A549 (cell line): ENCODE measurements at places on chromosomes 1 and 21.
A peak's percentile ranks its signal among the peaks of the same experiment; 100 is the strongest.

DNA sequence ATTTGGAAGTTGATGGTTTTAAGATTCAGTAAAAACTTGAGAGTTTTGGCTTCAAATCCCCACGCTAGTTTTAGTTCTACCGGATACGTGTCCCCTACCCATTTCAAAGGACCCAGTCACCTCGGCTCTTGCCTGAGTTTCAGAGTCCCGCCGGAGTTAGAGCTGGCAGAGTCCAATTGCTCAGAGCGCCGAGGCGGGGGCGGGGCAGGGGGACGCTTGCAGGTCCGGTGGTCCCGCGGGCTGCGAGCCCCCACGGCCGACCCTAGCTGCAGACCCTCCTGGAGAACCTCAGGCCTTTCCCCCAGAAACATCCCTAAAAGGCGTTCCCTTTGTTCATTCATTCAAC is 765 bp upstream of the VPS45 start:
- DNase-seq, result no peak

DNA sequence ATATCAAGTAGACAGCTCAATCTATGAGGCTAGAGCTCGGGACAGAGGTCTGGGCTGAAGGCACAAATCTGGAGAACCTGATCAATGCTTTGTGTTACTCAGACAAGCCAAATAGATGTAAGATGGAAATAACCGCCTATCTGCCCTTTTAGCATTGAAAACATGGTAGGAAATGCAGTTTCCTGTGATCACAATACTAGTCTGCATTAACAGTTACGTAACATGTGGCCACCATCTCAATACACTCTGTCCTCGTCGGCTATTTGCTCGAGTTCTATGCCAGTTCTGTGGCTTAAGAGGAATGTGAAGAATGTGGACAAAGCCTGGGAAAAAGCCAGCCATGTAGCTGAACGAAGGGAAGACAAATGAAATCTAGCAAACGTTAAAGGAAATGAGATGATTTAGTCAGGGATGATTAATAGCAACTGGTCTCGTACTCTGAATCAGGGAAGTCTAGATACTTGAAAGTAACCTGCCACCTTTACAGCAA is 73.3 kb downstream of the HSF2BP start:
- peak; percentile 78 for DNase-seq

DNA sequence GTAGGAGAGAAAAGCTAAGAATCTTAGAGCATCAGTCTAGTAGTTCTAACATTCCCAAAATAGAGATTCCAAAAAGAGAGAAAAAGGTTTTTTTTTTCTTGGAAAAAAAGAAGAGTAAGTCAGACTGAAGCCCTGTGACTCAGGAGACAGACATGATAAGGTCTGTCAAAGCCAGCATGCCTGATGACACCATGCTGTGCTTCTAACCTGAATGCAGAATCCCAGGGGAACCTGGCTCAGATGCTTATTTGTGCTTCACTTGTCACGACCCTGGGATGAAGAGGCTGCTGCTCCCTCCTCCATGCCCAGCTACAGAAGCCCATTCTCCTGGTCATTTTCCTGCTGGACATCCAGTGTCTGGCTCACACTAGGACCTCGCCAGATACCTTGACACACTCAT is 44.3 kb downstream of the ERICH3 start:
- no peak for DNase-seq

DNA sequence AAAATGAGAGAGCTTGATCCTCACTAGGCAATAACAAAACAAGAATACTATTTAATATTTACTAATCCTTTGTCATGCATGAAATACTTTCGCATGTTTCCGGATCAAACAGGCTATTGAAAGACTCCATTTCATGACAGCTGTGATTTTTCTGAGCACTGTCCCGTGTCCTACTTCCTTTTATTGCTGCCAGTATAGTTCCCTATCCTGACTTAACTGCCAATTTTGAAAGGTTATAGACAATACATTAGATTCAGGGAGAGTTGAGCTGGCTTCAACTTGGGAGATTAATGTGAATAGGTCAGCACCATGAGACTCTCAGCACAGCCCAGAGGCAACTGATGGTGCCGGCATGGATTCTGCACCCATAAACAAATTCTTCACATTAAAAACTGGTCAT is 225.8 kb downstream of the VAV3 start:
- DNase-seq, result no peak

DNA sequence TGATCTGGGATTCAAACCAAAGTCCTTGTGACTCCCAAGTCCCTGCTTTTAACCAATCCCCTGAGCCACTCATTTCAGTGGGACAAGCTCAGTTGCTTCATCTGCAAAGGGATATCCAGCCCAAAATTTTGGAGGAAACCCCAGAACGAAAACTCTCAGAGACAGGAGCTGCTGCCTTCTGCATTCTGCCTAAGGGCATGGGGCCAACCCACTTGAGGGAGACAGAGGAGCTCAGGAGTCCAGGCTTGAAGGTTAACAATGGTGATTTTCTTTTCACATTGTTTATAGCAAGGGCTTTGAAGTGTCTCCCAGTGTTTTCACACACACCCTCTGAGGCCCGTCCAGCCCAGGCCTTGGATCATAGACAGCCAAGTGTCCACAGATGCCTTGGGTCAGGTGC is 148.1 kb upstream of the CTTNBP2NL start:
- DNase-seq, result no peak

- DNase-seq, result no peak
Measured at GRCh38 chr1:53142226-53142853, at the start of gene SLC1A7. SLC1A7 (minus strand) TSS chr1:53142638; CDS start chr1:53142449, 189 bp downstream.

DNA sequence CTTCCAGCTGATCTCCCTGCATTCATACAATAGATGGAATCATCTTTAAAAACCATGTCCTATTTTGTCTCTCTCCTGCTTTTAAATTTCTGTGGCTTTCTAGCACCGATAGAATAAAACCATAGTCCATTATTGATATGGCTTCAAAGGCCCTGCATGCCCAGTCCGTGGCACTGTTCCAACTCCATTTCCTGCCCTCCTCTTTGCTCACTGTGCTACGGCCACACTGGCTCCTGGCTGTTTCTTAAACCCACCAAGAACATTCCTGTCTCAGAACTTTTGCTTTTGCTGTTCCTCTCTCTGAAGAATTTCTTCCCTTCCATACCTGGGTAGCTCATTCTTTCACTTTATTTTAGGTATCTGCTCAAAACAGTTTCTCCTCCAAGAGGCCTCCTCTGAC is 7.2 kb downstream of the SLAMF1 start:
- no peak for DNase-seq

DNA sequence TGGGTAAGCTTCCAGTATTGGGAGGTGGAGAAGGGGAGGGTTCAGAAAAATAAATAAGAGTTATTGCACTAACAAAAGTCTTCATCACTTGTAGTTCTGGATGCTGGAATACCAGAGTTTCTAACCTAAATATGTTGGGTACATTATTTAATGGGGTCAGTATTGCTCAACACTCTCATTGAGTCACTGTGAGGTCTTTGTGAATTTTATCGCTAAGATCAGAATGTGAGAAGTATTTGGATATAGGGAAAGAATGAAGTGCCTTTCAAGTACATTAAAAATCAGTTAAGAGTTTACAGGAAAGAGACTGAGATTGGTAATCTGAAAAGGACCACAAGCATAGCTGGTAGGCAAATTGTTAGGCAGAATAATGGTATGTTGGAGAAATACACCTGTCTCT is 8.8 kb downstream of the SNRPE start:
- no peak for DNase-seq

DNA sequence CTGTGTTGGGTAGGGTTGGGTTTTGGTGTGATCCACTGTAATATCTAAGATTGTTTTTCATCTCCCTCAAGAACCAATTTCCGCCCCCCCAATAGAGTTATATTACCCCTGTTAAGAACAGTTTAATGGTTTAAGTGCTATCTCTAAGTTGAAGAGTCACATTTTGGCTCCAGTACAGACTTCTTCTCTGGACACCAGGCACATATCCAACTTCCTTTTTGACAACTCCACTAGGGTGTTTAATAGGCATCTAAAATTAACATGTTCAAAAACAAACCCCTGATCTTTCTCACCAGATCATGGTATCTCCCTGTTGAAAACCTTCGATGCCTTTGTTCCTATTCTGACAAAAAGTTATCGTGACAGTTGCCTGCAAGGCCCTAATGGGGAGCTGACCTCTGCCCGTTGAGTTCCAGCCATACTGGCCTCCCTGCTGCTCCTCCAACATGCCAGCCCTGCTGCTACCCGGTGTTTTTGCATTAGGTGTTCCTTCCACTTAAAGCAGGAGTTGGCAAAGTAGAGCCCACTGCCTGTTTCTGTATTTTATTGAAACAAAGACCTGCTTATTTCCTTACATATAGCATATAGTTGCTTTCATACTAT is 18.6 kb downstream of the USP24 start:
- no peak for DNase-seq

DNA sequence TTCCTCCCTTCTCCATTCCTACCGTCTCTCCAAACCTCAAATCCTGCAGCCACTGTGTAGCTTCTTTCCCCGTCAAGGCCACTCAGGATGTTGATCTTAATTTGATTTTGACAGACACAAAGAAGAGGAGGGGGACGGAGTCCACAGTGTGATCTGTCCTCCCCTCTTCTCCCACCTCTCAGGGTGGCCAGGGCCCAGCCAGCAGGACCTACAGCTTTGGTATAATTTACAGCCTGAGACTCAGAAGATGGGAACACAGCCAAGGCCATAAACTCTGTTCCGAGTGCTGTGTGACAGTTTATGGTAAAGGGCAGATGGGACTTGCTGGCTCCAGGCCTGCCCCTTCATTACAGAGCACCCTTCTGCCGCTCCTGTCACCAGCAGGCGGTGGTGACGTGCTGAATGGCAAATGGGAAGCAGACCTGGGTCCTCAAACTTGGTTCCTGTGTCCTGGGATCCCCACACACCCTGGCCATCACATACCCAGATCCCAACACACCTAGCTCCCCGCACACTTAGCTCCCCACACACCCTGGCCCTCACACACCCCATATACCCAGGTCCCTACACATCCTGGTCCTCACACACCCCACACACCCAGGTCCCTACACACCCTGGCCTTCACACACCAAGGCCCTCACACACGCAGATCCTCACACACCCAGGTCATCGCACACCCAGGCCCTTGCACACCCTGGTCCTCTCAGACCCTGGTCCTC is 71.6 kb downstream of the CD2 start:
- DNase-seq, result no peak

GRCh38 chr1:14878124-14878523 is 275.4 kb upstream of the TMEM51 start:
- no peak for DNase-seq

- peak; percentile 18 for DNase-seq
Measured at GRCh38 chr1:26471498-26472319, 531 bp upstream of the HMGN2 start.

DNA sequence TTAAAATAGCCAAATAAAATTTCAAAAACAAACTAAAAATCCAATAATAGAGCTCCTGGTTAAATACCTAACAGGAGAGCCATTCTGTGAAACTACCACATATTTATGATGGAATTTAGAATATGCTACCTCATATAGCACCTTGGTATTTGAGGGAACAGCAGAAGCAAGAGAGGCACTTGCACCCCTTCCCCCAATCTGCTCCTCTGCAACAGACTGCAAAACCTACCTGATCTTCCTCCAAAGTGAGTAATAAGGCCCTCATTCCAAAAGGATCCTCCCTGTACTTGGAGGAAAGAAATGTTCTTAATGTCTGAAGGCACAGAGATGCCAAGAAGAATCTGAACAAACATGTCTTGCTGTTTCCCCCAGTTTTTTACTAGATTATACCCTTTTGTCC is 28.1 kb upstream of the RNPC3 start:
- DNase-seq, result no peak

- no peak for DNase-seq
Measured at GRCh38 chr21:41845310-41846032, 33.7 kb downstream of the PRDM15 start.

DNA sequence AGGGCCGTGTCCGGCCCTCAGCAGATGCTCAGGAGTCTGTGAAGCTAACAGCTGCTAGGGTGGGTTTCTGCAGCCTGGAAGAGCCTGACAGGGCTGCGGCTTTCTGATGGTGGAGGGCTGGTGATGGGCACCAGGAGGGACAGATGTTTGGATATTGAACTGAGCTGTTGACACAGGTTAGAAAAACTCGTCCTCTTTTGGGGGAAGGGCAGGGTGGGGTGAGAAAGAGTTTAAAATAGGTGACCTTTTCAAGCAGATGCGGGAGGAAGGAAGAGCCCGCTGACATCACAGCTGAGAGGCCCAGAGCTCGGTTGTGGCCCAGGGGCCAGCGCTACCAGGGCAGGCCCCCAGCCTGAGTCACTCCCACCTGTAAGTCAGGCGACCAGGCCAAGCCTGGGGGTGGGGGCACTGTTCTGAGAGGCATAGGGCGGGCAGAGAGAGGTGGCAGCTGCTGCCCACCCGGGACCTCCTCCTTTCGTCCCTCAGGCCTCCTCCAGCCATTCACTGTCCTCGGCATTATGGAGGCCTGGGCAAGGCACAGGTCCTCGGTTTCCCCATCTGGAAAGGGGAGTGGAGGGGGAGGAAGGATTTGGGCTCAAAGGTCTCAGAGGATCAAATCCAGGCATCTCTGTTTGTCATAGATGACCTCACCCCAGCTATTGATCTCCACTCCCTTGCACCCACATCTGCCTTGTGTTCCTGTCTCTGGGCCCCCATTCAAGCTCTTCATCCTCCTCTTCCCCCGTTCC is 32.3 kb upstream of the ID3 start:
- peak; percentile 42 for DNase-seq

GRCh38 chr1:233005156-233005555 is 54.7 kb downstream of the NTPCR start:
- DNase-seq, result no peak

DNA sequence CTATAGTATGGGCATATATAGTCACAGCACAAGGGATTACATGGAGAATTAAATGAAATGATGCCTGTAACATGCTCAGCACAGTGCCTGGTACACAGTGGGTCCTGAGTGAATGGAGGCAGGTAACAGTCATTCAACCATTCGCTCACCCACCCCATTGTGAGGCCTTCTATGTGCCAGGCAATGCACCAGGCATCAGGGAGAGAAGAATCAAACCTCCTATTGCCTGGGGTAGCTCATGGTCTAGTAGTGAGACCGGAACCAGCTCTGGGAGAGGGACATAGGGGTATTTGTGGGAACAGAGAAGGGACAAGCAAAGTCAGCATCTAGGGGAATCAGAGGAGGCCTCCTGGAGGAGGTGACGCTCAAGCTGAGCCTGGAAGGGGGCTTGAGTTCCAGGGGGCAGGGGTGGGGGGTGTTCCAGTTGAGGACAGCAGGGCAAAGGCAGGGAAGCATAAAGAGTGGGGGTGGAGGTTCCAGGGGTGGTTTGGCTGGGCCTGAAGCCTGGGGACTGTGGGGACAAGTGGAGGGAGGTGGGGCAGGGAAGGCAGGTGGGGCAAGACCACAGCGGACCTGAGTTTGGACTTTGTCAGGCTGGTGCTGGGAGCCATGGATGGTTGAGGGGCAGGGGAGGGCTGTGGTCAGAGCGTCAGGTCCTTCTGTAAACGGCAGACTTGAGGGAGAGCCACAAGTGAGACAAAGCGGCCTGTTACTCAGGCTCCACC is 591.6 kb downstream of the PTPRU start:
- no peak for DNase-seq

- DNase-seq, result no peak
Measured at GRCh38 chr1:156579472-156579871, at the start of gene TTC24. TTC24 (plus strand) TSS chr1:156579723; CDS start chr1:156581365, 1,642 bp downstream.

GRCh38 chr1:5915587-5916571 is 76.3 kb downstream of the NPHP4 start:
- peak; percentile 16 for DNase-seq

GRCh38 chr1:109213345-109213823 is 334 bp upstream of the SARS1 start:
- DNase-seq, result no peak

GRCh38 chr1:244289991-244290785 is 161.5 kb downstream of the ADSS2 start:
- DNase-seq, result no peak

GRCh38 chr21:35088319-35088771 is 39.2 kb upstream of the RUNX1 start:
- DNase-seq, result no peak
